ENCODE measurements at places on chromosomes 1 and 21.

GRCh38 chr1:4071653-4072052 lies 171.6 kb upstream of the C1orf174 start:
- no peak for DNase-seq

DNA sequence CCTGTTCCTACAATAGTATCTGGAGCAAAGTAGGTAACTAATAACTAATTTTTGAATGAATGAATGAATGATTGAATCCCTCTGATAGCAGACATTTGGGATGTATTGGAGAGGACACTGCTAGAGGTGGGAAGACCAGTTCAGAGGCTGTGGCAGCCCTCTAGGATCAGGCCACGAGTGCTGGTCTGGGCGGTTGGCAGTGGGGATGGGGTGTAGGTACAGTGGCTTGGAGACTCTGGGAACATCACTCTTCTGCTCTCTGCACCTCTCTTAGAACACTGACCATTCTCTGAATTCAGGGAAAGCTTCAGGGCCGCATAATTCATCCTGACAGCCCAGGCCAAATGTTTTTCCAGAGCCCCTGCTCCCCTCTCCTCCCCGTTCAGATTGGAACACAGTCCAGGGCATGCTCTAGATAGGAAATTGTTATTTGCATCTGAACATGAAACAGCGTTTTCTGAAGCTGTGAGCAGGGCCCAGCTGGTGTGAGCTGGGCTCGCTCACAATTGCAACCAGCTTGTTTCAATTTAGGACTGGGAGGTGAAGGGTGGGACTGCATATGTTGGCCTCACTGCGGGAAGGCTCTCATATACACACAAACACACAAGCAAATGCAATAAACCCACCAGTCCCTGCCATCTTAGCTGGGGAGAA lies 253.1 kb upstream of the USP24 start:
- no peak for DNase-seq

DNA sequence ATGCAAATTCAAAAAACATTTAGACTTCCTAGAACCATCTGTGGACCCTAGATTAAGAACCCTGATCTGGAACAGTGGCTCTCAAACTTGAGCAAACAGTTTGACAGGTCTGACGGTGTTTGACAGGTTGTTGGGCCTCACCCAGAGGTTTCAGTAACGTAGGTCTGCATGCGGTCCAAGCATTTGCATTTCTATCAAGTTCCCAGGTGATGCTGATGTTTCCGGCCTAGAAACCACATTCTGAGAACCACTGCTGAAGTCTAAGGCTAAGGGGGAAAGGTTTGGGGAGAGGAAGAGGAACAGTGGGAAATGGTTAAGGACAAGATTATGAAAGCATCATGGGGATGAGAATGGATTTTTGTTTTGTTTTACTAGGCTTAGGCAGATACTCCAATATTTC lies 48.6 kb downstream of the MDM4 start:
- DNase-seq: no peak

- DNase-seq: no peak
Measured at GRCh38 chr1:41379738-41380130, 18.5 kb downstream of the FOXO6 start.

Data from activated gamma-delta T cell (primary cell).